ENCODE measurements at places on chromosomes 4 and X.

DNA sequence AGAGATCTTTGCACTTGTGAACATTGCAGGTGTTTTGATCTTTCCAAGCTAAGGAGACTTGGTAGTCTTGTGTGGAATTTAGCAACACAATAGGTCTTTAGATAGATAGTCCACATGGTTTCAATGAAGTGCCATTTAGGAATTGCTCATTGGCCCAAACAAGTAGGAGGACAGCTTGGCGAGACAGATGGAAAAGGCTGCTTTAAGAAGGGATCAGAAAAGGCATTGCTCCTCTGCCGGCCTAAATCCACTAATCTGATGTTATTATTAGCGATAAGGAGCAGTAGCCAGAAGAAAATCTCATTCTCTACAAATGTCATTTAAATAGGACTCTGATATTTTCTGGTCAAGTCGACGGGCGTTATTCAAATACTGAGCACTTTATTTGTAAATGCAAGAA lies 99.7 kb downstream of the AFF2 start:
- DNase-seq = no peak

- no peak for DNase-seq
Measured at GRCh38 chrX:39895218-39896110, 202.3 kb downstream of the BCOR start.

DNA sequence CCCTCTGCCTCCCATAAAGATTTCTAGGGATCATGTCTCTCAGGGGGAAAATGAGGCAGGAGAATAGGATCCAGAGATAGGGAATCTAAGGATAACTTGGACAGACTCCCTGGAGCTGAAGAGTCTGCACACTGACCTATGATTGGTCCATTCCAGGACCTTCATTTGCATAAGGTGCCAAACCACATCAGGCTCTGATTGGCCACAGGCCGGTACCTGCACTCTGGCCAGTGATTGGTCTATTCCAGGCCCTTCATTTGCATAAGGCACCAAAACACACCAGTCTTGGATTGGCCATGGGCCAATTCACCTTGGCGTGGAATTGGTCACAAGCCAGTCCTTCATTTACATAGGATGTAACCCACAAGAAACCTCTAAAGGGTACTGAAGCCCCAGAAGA lies 4.0 kb upstream of the HERC5 start:
- no peak for DNase-seq

DNA sequence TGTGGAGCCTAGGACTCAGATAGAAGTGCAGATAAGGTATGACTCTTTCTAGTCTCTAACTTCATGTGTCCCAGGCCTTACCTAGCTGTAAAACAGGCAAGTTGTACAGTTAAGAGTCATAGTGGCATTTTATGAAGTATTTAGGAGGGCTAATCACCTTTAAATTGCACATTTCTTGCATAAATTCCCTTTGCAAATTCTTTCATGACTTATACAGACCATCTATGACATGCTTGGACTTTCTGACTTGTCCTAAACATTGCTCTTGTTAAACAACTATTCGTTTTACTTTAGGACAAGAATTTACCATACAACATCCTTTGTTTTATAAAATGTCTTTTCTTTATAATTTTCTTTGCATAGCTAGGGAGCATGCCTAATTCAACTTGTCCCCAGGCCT lies 7.8 kb upstream of the RRAGB start:
- no peak for DNase-seq

DNA sequence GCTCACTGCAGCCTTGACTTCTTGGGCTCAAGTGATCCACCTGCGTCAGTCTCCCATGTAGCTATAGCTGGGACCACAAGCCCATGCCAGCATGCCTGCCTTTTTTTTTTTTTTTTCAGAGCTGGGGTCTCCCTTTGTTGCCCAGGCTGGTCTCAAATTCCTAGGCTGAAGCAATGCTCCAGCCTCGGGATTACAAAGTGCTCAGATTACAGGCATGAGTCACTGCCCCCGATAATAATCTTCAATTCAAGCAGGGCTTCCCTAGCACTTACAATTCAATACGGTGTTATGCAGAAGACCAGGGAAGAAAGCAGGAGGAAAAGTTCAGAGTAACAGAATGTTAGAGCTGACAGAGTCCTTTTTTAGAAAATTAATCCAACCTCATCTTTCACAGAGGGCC lies 26.1 kb downstream of the OTOP1 start:
- no peak for DNase-seq

- DNase-seq = no peak
Measured at GRCh38 chr4:156623376-156623775, 348.2 kb downstream of the PDGFC start.

DNA sequence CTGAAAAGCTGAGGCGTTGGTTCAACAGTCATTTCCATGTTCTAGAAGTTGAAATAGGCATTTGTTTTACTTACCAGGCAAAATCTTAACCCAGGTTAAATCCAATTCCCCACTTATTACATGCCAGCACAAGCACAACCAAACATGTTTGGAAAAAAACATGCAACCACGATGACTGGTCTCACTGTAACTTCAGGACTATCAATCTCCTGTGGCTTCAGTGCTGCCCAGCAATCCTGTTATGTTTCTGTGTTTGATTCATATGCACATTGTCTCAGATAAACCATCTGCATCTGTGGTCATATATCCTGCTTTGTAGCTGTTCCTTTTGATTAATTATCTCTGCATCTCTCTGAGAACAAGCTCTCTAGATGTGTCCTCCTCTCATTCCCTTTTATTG lies 28.3 kb downstream of the PRDM8 start:
- no peak for DNase-seq

DNA sequence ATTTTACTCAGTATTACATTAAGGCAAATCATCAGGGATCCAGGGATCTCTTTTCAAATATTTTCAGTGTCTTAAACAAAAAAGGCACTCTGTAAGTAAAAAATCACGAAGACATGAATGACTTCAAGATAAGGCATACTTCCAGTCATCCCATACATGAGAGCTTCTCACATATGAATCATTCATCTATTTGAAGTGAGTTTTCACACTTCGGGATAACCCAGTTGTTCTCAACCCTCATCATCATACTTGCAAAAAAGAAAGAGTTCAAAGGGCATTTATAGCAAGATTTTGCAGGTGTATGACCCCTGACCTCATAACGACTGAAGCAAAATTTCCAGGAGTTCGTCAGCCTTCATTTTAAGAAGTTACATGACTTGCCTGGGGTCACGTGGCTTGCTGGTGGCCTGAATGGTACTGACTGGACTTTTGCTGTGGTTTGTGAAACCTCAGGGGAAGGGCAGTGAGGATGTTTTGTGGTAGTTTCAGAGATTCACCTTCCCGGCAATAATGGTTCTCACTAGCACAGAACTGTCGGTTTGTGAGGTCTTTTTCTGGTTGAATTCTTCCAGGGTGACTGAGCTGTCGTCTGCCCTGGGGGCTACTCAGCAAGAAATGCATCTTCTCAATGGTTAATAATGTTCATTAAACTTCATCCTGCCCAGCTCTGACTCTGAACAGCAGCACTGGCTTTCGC lies 115.8 kb upstream of the SHISA3 start:
- no peak for DNase-seq

GRCh38 chr4:150145946-150146340 lies 67.7 kb downstream of the DCLK2 start:
- DNase-seq = no peak

DNA sequence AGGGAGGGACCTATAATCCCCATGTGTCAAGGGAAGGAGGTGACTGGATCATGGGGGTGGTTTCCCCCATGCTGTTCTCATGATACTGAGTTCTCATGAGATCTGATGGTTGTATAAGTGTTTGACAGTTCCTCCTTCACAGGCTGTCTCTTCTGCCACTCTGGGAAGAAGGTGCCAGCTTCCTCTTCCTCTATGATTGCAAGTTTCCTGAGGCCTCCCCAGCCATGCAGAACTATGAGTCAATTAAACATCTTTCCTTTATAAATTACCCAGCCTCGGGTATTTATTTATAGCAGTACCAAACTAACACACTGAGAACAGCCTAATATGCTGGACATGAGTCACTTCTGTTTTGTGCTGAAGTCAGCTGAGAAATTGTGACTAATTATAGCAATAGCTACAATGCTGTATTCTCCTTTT lies 656.9 kb upstream of the CPEB2 start:
- no peak for DNase-seq

- DNase-seq = no peak
Measured at GRCh38 chr4:168524006-168524405, 27.2 kb downstream of the PALLD start.

DNA sequence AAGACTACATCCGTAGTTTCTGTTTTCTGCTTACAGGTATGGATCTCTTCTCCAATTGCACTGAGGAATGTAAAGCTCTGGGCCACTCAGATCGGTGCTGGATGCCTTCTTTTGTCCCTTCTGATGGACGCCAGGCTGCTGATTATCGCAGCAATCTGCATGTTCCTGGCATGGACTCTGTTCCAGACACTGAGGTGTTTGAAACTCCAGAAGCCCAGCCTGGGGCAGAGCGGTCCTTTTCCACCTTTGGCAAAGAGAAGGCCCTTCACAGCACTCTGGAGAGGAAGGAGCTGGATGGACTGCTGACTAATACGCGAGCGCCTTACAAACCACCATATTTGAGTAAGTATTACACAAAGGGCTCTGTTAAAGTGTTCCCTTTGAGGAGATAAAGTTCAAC lies 13.8 kb downstream of the PCDH10 start:
- DNase-seq = no peak

- DNase-seq = no peak
Measured at GRCh38 chr4:172838111-172838510, 330.5 kb upstream of the GALNT7 start.

- DNase-seq = no peak
Measured at GRCh38 chrX:40021647-40022046, 76.1 kb downstream of the BCOR start.

- no peak for DNase-seq
Measured at GRCh38 chr4:107843391-107843790, 18.7 kb downstream of the SGMS2 start.

DNA sequence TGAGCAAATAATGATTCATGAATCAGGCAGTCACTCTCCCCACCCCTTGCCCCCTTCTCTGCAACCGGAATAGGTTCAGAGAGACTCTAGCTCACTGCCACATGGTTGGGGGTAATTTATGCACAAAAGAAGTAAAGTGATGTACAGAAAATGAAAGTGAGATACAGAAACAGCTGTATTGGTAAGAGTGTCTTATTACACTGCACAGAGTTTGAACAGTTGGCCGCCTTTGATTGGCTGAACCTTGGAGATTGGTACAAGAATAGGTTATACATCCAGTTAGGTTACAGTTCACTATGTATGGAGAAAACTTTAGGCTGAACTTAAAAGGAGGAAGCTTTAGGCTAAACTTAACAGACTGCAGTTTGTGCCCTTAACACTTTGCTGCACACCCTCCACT lies 34.6 kb upstream of the DIAPH2 start:
- DNase-seq = no peak

- DNase-seq = no peak
Measured at GRCh38 chr4:76383001-76383400, 37.9 kb downstream of the CCDC158 start.

GRCh38 chr4:115117651-115118050 lies 4.2 kb upstream of the NDST4 start:
- no peak for DNase-seq

DNA sequence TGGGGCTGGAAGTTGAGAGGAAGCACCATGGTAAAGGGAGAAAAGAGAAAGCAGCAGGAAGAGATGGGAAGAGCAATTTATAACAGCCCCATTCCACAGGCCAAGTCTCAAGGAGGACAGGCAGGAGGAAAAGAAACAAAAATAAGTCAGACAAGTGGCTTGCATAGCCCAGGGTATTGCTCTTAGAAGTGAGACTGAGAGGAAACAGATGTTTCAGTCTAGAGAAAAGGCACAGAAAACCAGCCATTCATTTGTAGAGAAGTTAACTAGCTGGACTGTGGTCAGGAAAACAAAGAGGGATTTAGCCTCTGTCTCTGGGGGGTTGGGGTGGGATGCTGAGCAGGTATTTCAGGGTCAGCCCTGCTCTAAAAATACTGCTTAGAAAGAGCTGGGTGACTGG lies 175.0 kb upstream of the ARHGEF9 start:
- DNase-seq = no peak

All from T-helper 2 cell (primary cell).